ENCODE measurements at places on chromosomes 3 and 15.

- DNase-seq: no peak
These were observed 59.7 kb downstream of the RORA start for GRCh38 chr15:61169275-61169903.

GRCh38 chr15:28915041-28915810 is 29.5 kb downstream of the APBA2 start:
- no peak for DNase-seq

DNA sequence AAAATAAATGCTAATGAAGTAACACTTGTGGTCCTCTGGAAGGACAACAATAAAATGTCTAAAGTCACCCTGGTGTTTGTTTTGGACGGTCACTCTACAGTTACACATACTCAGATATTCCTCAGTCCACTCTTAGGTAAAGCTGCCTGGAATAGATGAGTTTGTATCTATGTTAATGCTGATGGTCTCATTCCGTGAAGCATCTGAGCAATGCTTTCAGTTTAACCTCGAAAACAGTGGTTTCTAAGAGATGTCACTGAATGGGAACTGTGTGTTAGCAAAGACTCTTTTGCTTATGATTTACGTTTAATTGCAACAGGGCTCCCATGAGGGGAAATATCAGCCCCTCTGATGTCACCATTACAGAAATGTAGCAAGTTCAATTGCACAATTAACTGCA is 49.1 kb downstream of the FBN1 start:
- DNase-seq: no peak

DNA sequence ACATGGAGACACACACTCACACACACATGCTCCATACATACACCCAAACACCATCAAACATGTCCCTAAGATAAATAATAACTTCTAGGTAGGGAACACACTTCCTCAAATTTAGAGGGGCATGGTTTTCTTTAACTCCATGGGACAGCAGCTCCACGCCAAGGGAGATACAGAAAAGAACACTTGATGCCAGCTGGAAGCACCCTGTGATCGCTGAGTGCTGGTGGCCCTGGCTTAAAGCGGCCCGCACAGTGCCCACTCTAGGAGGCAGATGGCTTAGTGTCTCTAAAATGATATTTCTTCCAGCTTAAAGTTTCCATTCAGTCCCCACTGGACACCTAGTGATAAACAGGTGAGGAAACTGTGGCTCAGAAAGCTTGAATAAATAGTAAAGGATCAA is 232.9 kb downstream of the UACA start:
- no peak for DNase-seq

DNA sequence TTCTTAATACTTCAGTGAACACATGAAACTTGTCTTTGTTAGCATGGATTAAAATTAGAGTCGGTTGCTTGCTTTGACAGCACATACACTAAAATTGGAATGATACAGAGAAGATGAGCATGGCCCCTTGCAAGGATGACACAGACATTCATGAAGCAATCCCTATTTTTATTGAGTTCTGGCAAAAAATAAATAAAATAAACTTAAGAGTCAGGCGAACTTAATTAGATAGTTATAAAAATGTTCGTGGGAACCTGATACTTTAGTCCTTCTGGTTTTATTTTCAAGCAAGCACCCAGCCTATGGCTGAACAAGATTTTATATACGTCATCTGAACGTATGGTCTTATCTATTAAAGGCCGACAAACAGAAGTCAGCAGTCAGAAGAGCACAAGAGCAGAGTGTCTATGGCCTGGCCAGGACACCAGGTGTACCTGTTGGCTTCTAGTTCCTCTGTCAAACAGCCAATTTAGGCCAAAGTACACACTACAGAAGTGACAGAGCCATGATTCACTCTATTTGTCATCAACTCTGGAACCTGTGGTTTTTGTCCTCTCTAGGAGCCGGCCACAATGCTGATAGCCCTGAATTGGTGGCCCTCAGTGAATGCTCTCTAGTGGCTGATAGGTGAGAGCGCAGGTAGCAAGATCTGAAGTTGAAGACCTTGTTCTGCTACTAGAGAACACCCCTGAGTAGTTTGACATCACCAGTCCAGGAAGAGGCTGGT is 64.3 kb downstream of the LEO1 start:
- DNase-seq: no peak

DNA sequence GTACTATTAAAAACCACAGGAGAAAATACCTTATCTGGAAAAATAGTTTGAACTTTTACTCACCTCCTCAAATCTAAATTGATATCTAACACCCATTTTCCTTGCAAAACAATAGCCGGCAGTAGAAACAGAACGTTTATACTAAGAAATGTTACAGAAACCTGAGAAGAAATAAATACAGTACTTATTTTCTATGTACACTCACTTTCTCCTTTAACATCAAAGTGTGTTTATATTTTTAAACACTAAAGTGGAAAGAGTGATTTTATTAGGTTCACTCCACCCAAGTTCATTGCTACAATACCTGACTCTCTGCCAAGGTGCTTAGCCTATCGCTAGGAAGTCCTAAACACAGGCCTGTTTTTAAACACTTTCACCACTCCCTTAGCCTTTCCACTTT is 87.8 kb upstream of the TJP1 start:
- no peak for DNase-seq

DNA sequence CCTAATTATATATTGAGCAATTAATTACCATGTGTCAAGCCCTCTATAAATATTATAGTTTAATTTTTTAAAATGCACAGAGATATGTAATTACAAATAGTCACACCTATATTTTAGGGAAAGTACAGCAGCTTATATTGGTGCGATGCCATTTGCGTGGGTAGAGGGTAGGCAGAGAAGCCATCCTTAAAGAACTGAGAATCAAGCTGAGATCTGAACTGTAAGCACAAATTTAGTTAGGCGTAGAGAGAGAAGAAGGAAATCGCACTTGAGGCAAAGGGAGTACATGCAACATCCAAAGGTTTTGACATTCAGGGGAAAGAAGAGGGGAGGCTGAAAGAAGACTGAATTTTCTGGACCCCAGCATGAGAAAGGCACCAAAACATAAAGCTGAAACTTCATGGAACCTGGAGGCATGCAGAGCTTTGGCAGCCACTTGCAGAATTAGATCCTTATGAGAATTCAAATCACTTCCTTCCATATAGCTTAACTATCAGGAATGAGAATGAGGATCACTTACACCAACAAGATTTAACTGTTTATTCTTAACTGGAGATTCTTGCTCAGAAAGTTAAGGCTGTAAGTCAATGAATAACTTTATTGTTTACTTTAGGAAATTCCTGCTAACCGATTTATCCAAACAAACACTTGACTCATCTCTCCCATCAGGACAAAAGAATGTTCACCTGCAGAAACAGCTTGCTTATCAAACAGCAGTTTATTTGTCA is 114.3 kb downstream of the TGFBR2 start:
- DNase-seq: peak; percentile 6

DNA sequence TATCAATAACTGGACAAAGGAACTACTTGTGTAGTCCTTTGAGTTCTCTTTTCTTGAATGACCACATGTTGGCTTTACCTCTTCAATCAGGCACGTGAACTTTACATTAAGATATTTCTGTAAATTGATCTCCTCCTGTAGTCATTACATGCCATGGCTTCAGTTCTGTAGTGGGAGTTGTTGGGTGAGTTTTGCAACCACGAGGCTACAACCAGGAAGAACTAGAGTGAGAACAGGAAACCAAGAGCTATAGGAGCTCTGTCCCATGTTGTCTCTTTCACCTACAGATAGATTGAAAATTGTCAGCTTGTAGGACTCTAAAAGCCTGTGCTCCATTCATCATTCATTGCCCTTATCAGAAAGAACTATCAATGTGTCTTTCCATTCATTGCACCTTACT is 2.0 kb downstream of the RSRC1 start:
- DNase-seq: no peak

GRCh38 chr3:18501679-18502343 is 76.7 kb upstream of the SATB1 start:
- no peak for DNase-seq

- no peak for DNase-seq
These were observed 4.0 kb upstream of the IL17RE start for GRCh38 chr3:9898467-9899241.

GRCh38 chr3:32968920-32969389 is 17.5 kb downstream of the CCR4 start:
- DNase-seq: no peak

DNA sequence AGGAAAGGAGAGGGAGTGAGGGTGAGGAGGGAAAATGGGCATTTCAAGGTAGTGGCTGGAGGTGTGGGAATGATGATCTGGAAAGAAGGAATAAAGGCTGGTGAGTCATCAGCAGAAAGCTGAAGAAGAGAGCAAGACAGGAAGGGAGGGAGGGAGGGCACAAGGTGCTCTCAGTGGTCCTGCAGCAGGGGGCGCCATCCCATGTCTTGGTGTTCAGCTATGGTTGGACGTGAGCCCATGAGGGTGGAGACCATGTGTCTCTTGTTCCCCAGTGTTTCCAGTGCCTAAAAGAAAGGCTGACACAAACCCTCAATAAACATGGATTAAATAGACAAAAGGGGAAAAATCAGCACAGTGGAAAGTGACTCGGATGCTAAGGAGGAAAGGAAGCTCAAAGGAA is 228.5 kb downstream of the NTRK3 start:
- DNase-seq: no peak

DNA sequence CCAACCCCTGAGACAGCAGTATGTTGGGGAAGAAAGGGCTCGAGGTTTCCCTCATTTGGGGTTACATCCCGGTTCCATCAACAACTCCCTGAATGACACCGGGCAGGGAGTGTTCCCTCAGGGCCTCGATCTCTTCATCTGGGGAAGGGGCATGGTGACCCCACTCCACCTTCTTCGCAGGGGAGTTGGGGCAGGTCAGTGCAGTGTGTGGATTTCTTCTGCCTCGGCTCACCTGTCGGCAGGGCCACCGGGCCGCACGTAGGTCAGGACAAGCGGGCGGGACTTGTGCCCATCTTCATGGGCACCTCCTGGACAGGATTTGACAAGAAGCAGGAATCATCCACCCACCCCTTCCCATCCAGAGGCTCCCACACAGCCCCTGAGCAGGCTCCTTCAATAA is 17.4 kb downstream of the GRIP2 start:
- DNase-seq: no peak

DNA sequence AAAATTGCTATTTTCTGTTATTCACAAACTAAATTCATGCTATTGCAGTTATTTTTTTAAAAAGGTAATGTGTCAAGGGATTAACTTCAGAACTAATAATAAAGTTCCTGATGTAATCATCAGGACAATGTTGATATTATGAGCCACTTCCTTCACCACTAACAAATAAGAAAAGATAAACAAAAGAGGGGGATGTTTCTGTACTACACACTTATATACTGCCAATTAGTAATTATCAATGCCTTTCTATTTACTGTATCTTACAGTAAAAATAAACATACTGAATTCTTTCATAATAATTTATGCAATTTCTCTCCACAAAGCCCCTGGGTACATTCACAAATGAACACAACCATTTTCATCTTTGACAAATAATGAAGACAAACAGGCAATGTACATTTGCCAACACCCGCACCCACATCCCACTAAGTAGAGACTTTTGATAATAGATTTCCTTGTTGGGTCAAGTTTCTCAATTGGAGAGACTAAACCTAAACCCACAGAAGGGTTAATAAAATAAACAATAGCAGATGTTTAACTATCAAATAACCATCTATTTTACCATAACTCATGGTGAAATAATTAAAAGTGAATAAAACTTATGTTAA is 3.7 kb downstream of the CBLB start:
- DNase-seq: no peak

- no peak for DNase-seq
These were observed 53.8 kb downstream of the TM4SF4 start for GRCh38 chr3:149528340-149528650.

- DNase-seq: no peak
These were observed 82.0 kb upstream of the PDZRN3 start for GRCh38 chr3:73706771-73707170.

GRCh38 chr3:117200962-117201361 is 491.4 kb downstream of the TUSC7 start:
- no peak for DNase-seq

DNA sequence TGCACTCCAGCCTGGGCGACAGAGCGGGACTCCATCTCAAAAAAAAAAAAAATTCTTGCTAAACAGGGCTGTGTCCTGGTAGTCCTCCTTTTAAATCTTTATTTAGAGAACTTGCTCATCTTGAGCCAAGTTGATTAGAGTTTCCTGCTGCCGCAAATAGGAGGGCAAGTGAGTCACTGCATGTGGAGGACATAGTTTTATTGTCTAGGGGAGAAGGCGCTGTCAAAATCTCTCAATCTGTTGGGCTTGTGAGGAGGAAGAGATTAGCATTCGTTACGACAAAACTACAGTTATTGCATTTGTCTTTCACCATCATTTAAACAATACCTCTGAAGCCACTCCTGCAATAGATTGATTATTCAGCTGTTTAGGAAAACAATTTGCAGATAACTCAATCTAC is 11.5 kb downstream of the MUC4 start:
- DNase-seq: no peak

- DNase-seq: no peak
These were observed 48.5 kb upstream of the PARL start for GRCh38 chr3:183933160-183933559.

GRCh38 chr15:31427411-31427810 is 100.8 kb downstream of the KLF13 start:
- DNase-seq: no peak
